IMR-90 (cell line): ENCODE measurements at places on chromosomes 13 and 19. TPM values are rescaled to one million over a fixed set of nuclear protein-coding genes. Genes with fewer than 3 reads are reported as not detected.

DNA sequence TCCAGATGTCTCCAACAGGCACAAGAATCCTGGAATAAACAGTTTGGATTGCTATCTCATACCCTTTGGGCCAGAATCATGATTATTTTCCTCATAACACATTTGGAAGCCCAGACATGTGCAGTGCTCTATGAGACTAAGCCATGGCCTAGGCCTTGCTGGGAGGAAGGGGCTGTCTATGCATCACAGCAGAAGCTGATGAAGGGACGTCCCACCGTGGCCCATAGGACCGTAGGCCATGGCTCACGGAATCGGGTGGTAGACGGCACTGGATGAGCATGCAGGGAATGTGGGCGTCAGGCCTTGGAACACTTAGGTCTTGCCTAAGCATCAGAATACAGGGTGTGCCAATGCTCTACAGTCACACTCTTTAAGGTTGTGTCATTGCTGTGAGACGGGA, 283.8 kb upstream of the TSHZ3 start:
- no peaks in the 10 kb centered on the region; the same call in 1 of the 2 replicates for H3K27me3 ChIP-seq
- no peak overlapping the region for H3K4me3 ChIP-seq
- DNase-seq = no peak
- H3K36me3 ChIP-seq = no peaks in the 10 kb centered on the region

Gene SPC24
- 68.3 and 97.5 TPM in 2 replicates for total RNA-seq

DNA sequence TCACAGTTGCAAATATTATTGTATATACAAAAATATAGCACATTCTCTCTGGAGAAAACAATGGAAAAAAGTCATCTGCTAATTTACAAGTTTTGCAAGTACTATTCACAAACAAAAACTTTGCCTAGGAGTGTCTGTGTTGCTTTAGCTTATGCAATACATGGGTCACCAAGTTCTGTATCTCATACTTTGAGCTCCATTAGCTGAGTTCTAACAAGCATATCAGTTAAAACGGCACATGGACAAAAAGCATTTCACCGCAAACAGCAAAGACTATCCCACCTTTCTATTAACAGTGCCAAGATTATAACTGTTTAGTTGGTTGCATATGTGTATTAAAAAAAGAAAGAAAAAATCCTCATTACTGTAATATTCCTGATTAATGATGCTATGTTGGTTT, 4.6 kb downstream of the SPRY2 start:
- no peaks in the 10 kb centered on the region for H3K27me3 ChIP-seq
- H3K27ac ChIP-seq = no peak overlapping the region
- no peak overlapping the region for H3K4me3 ChIP-seq
- H3K36me3 ChIP-seq = peaks cover 13% of the 10 kb centered on the region
- DNase-seq = peak; percentile 18

Gene LONP1
- total RNA-seq = 64.2 and 70.3 TPM in 2 replicates

DNA sequence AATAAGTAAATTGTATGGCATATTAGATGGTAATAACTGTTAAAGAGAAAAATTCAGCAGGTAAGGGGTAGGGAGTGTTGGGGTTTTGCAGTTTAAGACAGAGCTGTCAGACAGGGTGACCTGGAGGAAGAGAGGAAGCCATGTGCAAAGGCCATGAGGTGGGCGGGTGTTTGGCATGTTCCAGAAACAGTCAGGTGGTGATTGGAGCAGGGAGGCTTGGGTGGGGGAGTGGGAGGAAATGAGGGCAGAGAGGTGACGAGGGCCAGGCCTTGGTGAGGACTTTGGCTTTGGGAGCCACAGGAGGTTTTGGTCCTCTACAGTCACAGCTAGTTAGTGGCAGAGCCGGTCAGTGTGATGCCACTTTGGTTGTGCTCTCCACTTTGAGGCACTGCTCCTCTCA, 20.1 kb downstream of the RYR1 start:
- no peak overlapping the region for H3K27ac ChIP-seq
- DNase-seq = no peak
- no peak overlapping the region for H3K4me3 ChIP-seq
- peaks cover 2% of the 10 kb centered on the region; the same call in 1 of the 2 replicates for H3K27me3 ChIP-seq
- H3K4me1 ChIP-seq = no peaks in the 10 kb centered on the region

DNA sequence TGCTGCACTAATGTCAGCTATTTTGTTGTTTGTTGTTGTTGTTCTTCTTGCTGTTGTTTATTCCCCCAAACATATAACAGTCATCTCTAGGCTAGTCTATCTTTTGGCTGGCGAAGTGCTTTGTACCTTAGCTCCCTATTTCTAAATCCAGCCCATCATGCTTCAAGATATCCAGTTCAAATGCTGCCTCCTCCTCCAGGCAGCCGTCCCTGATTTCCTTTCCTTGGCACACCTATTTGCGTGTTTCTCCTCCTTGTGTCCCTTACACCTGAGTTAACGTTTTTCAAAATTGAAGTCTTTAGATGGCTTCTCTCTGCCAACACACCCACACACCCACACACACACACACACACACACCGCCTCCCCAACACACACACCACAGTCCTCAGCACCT, 25.5 kb downstream of the INSR start:
- no peak overlapping the region for H3K4me3 ChIP-seq
- no peaks in the 10 kb centered on the region for H3K27me3 ChIP-seq
- no peak overlapping the region for H3K27ac ChIP-seq
- peaks cover 10% of the 10 kb centered on the region for H3K36me3 ChIP-seq
- H3K4me1 ChIP-seq = no peaks in the 10 kb centered on the region
- DNase-seq = no peak

- H3K36me3 ChIP-seq = no peaks in the 10 kb centered on the region
- H3K27me3 ChIP-seq = peaks cover 12% of the 10 kb centered on the region
- no peak overlapping the region for H3K27ac ChIP-seq
- DNase-seq = peak; percentile 72
- no peak overlapping the region for H3K4me3 ChIP-seq
- H3K4me1 ChIP-seq = peaks cover 9% of the 10 kb centered on the region
Observed at GRCh38 chr13:109145631-109146030, 516.2 kb downstream of the MYO16 start.

Gene MEIOSIN
- total RNA-seq = not detected in 2 replicates

DNA sequence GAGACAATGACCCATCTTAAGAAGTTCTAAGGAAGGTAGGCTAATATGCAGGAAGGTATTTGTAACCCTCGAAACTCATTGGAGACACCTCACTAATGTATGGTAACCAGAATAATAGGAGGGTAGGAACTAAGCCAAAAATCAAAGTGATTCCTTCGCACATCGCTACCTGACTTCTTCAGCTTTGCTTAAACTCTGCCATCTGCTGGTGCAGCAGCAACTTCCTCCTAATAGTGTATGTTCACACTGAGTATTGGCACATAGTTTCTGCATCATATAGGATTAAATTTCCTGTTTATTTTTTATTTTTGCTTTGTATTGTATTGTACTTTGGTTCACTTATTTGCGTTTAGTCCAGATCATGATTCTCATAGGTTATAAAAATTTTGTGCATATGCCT, 676.2 kb downstream of the GPC5 start:
- DNase-seq = no peak
- H3K36me3 ChIP-seq = no peaks in the 10 kb centered on the region

Gene IFNL1
- not detected in 2 replicates for total RNA-seq

Gene SPRED3
- 0.56 and 0.90 TPM in 2 replicates for total RNA-seq

Gene PLK5
- total RNA-seq = not detected in 2 replicates

GRCh38 chr19:9945319-9945966, 9.1 kb upstream of the OLFM2 start:
- no peaks in the 10 kb centered on the region for H3K36me3 ChIP-seq
- H3K4me1 ChIP-seq = peaks cover 10% of the 10 kb centered on the region; the same call in 1 of the 2 replicates
- peak overlapping the region; percentile 84 for H3K27ac ChIP-seq

GRCh38 chr13:61316647-61317046, 99.0 kb downstream of the PCDH20 start:
- DNase-seq = no peak
- H3K27ac ChIP-seq = no peak overlapping the region
- H3K36me3 ChIP-seq = no peaks in the 10 kb centered on the region
- no peaks in the 10 kb centered on the region for H3K27me3 ChIP-seq
- no peaks in the 10 kb centered on the region for H3K4me1 ChIP-seq

Gene MBOAT7
- total RNA-seq = 9.2 and 11.3 TPM in 2 replicates

DNA sequence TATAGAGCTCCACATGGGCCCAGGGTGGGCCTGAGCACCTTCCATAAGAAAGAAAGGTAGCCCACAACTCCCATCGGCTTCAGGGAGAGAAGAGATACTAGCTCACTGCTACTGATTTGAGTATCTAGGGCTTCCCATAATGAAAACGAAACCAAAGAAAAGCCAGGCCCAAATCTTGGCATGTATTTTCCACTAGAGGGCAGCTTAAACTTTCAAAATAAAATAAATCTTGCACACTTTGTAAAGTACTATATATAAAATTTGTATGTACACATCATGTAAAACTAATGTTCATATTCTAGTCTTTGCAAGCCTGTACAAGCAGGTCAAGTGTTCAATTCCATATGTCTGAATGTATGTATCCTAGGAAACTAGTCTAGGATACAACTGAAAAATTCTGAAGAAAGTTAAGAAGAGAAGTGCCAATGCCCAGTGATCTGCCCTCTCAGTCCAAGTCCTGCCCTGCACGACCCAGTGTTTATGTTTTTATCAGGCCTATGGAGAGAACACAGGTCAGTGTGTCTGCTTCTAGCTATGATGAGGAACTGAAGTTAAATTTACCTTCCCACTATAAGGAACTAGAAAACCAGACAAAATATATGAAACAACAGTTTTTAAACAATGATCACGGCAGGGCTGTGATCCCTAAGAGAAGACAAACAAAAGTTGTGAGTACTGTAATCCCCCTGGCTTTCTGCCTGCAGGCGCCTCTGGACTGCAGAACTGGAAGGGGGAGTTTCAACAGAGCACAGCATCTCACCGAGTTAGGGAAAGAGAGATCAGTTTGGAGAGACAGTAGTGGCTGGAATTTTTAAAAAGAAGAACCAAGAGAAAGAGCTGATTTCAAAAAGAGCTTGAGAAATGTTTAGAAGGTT, 475.7 kb downstream of the UQCRFS1 start:
- peak; percentile 44 for DNase-seq
- H3K4me1 ChIP-seq = no peaks in the 10 kb centered on the region
- no peak overlapping the region for H3K4me3 ChIP-seq
- H3K36me3 ChIP-seq = no peaks in the 10 kb centered on the region
- H3K27ac ChIP-seq = no peak overlapping the region

DNA sequence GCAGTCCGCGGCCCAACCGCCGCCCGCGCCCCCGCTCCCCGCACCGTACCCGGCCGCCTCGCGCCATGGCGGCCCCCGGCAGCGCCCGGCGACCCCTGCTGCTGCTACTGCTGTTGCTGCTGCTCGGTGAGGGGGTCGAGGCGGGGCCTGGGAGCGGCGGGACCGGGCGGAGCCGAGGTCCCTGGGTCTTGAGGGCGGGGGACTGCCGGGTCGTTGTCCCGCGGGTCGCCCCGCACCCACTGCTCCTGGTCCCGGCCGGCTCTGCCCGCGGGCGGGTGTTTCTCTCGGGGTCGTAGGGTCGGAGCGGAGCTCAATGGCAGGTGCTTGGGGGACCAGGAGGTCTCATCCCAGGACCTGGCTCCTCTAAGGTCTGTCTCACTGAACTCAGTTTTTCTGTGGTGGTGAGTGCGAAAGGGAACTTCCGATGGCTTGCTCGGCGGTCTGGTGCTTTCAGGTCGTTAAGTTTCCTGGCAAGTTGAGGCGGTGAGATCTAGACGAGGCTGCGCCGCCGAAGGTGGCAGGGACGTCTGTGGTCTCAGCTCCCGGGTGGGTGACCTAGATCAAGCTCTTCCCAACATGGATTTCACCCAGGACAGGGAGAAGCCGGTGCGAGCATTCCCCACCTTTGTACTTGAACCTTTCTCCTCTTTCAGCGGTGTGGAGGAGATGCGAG, 467 bp downstream of the LAMP1 start:
- H3K27me3 ChIP-seq = no peaks in the 10 kb centered on the region
- peak overlapping the region; percentile 73 for H3K4me3 ChIP-seq
- H3K4me1 ChIP-seq = peaks cover 4% of the 10 kb centered on the region; the same call in 1 of the 2 replicates

Gene KLK12
- total RNA-seq = not detected in 2 replicates

GRCh38 chr19:3608750-3609322, 2.2 kb upstream of the TBXA2R start:
- H3K27ac ChIP-seq = no peak overlapping the region
- H3K4me3 ChIP-seq = no peak overlapping the region
- H3K36me3 ChIP-seq = peaks cover 28% of the 10 kb centered on the region
- H3K4me1 ChIP-seq = peaks cover 11% of the 10 kb centered on the region
- DNase-seq = no peak
- no peaks in the 10 kb centered on the region for H3K27me3 ChIP-seq

DNA sequence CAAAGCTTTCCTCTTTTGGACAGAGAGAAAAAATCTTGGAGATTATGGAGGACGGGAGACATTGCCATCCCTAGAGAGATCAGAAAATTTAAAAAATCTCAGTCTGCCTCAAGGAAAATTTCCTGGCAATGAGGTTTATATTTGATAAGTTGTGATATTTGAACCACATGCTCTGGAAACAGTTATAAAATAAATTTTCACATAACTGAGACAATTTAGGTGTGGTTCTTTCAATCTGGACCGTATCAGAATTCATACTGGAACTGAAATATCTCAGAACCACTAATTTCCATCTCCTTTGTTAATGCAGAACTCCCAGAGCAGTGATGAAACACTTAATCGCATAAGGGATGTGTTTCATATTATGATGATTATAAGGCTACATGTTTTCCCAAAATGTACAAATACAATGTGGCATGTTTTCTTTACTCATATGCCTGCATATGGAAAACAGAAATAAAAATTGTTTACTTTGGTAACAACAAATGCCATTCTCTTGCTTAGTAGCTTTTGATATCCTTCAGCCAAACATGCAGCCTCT, 13.7 kb downstream of the UBE2L5 start:
- no peaks in the 10 kb centered on the region for H3K4me1 ChIP-seq
- no peaks in the 10 kb centered on the region for H3K36me3 ChIP-seq
- no peak overlapping the region for H3K4me3 ChIP-seq

- no peak overlapping the region for H3K4me3 ChIP-seq
- peak overlapping the region; percentile 63; the same call in 1 of the 2 replicates for H3K27ac ChIP-seq
- H3K36me3 ChIP-seq = no peaks in the 10 kb centered on the region
- no peaks in the 10 kb centered on the region for H3K27me3 ChIP-seq
- peaks cover 27% of the 10 kb centered on the region for H3K4me1 ChIP-seq
Observed at GRCh38 chr13:44903574-44903985, 85.7 kb downstream of the NUFIP1 start.

- no peak overlapping the region for H3K27ac ChIP-seq
- H3K4me3 ChIP-seq = no peak overlapping the region
- no peak for DNase-seq
- H3K36me3 ChIP-seq = no peaks in the 10 kb centered on the region
- no peaks in the 10 kb centered on the region for H3K27me3 ChIP-seq
Observed at GRCh38 chr13:58666331-58666730, 1034.8 kb downstream of the PCDH17 start.

- no peaks in the 10 kb centered on the region for H3K4me1 ChIP-seq
- no peak overlapping the region for H3K27ac ChIP-seq
- no peak overlapping the region for H3K4me3 ChIP-seq
- DNase-seq = no peak
- no peaks in the 10 kb centered on the region for H3K36me3 ChIP-seq
Observed at GRCh38 chr13:108981407-108981806, 352.0 kb downstream of the MYO16 start.

GRCh38 chr13:76231522-76232167, 595.5 kb downstream of the LMO7 start:
- H3K4me3 ChIP-seq = no peak overlapping the region
- H3K36me3 ChIP-seq = no peaks in the 10 kb centered on the region
- no peak overlapping the region for H3K27ac ChIP-seq
